ENCODE measurements at places on chromosomes 5 and 9. TPM values are rescaled to one million over a fixed set of nuclear protein-coding genes. Genes with fewer than 3 reads are reported as not detected.

STKLD1 gene
- total RNA-seq: 3.9 TPM

SV2C gene
- 0.59 TPM for total RNA-seq

C5orf63 gene
- total RNA-seq: 5.6 TPM

IARS1 gene
- 111 TPM for total RNA-seq

STPG3 gene
- total RNA-seq: not detected

DMRTA1 gene
- 1.6 TPM for total RNA-seq

TCF7 gene
- 6.6 TPM for total RNA-seq

ZSWIM6 gene
- total RNA-seq: 10.2 TPM

OR13C2 gene
- total RNA-seq: not detected

ASS1 gene
- 167 TPM for total RNA-seq

PTPRD gene
- 2.9 TPM for total RNA-seq

AIF1L gene
- total RNA-seq: 12.5 TPM

FOXD4L3 gene
- not detected for total RNA-seq

TAF11L10 gene
- not detected for total RNA-seq

ORM1 gene
- 8.3 TPM for total RNA-seq

PCDHGB4 gene
- total RNA-seq: 5.3 TPM

DNA sequence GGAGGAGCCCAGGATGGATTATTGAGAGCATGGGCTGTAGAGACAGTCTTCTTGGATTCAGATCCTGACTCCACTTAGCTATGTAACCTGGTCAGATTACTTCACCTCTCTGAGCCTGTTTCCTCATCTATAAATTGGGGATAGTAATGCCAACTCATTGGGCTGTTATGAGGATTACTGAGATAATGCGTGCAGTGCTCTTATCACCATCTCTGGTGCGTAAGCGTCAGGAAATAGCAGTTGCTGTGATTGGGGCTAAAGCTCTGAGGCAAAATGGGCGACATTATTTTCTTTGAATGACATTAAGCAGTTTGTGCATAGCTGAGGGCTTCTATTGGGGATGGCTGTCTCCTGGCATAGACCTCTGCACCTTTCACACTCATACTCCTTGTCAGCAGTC is 995 bp upstream of the MSMP start:
- no peaks in the 10 kb centered on the region for H3K36me3 ChIP-seq
- H3K4me1 ChIP-seq: peaks cover 15% of the 10 kb centered on the region
- H3K27me3 ChIP-seq: no peaks in the 10 kb centered on the region
- no peak overlapping the region for H3K4me3 ChIP-seq
- DNase-seq: no peak
- no peak overlapping the region for H3K27ac ChIP-seq

- no peak overlapping the region for H3K4me3 ChIP-seq
- no peaks in the 10 kb centered on the region for H3K36me3 ChIP-seq
- DNase-seq: no peak
- H3K27ac ChIP-seq: no peak overlapping the region
- no peaks in the 10 kb centered on the region for H3K4me1 ChIP-seq
- H3K27me3 ChIP-seq: no peaks in the 10 kb centered on the region
These were observed 250.8 kb downstream of the MAT2B start for GRCh38 chr5:163756170-163756569.

DNA sequence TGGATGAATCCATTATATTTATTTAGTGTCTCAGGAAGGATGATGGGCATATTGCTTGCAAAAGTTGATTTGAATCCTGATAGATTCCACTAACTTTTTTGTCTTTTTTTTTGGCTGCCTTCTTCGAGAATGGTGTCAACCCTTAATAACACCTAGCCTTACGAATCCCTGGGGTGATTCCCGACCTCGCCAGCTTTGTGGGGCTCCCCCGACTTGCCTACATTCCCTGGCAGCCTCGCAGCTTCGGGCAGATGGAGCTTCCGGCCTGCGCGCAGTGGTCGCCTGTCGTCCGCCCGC is 366 bp upstream of the DOCK8 start:
- peaks cover 3% of the 10 kb centered on the region for H3K4me1 ChIP-seq
- peak overlapping the region; percentile 81 for H3K4me3 ChIP-seq
- H3K36me3 ChIP-seq: no peaks in the 10 kb centered on the region
- H3K27me3 ChIP-seq: no peaks in the 10 kb centered on the region

GRCh38 chr5:147162740-147163139 is 72.1 kb upstream of the STK32A start:
- no peak overlapping the region for H3K27ac ChIP-seq
- H3K36me3 ChIP-seq: no peaks in the 10 kb centered on the region
- no peaks in the 10 kb centered on the region for H3K4me1 ChIP-seq
- no peak overlapping the region for H3K4me3 ChIP-seq
- no peak for DNase-seq
- H3K27me3 ChIP-seq: no peaks in the 10 kb centered on the region

GRCh38 chr5:65967288-65968066 is 41.1 kb downstream of the ERBIN start:
- H3K4me3 ChIP-seq: no peak overlapping the region
- H3K36me3 ChIP-seq: no peaks in the 10 kb centered on the region
- H3K27ac ChIP-seq: no peak overlapping the region
- DNase-seq: no peak

DNA sequence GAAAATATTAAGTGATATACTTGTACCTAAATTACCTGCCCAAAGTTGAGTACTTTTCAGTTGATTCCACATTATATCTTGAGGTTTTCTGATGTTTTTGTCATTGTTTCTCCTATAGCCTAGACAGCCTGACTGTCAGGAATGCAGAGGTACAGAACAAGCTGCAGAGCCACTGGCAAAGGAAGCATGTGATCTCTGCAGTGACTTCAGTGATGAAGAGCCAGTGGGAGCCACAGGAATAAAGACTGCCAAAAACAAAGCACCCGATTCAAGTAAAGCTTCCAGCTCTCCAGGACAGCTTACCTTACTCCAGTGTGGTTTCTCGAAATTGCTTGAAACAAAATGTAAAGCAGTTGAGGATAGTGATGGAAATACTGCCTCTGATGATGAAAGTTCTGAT is 96.3 kb downstream of the ERCC6L2 start:
- H3K27ac ChIP-seq: no peak overlapping the region
- H3K36me3 ChIP-seq: peaks cover 5% of the 10 kb centered on the region
- no peak for DNase-seq
- no peaks in the 10 kb centered on the region for H3K4me1 ChIP-seq
- no peaks in the 10 kb centered on the region for H3K27me3 ChIP-seq
- H3K4me3 ChIP-seq: no peak overlapping the region

- no peaks in the 10 kb centered on the region for H3K4me1 ChIP-seq
- H3K27ac ChIP-seq: no peak overlapping the region
- no peak for DNase-seq
- no peaks in the 10 kb centered on the region for H3K36me3 ChIP-seq
- H3K4me3 ChIP-seq: no peak overlapping the region
These were observed 70.5 kb upstream of the ERBIN start for GRCh38 chr5:65855766-65856315.

- H3K4me1 ChIP-seq: no peaks in the 10 kb centered on the region
- H3K27ac ChIP-seq: peak overlapping the region; percentile 13
- no peaks in the 10 kb centered on the region for H3K27me3 ChIP-seq
These were observed 499.5 kb upstream of the KLF4 start for GRCh38 chr9:107989099-107989498.

DNA sequence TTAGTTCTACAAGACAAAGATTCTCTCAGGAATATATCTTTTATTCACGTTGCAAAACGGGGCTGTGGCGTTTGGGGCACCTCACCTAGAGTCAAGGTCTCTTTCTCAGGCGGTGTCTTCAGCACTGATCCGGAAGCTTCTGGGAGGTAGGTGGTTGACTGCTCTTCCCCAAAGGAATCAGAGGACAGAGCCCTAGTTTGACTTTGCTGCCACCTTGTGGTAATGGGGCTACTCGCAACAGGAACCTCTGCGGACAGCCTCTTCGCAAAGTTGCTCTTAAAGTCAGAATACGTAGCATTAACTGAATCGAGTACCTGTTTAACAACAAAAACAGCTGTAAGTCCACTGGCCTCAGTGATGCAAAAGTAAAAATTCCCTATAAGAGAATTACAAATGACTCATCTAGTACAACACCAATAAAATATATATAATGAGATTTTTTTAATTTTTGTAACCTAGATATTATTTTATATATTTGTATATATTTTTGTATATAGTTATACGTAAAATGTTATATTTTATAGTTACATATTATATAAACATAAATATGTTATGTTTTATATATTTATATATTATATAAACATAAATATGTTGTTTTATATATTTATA is 13.3 kb upstream of the GPX8 start:
- peak; percentile 67 for DNase-seq
- H3K36me3 ChIP-seq: no peaks in the 10 kb centered on the region
- H3K27ac ChIP-seq: no peak overlapping the region
- H3K4me3 ChIP-seq: no peak overlapping the region

- DNase-seq: no peak
- no peaks in the 10 kb centered on the region for H3K4me1 ChIP-seq
- no peak overlapping the region for H3K4me3 ChIP-seq
- no peaks in the 10 kb centered on the region for H3K27me3 ChIP-seq
These were observed 50.2 kb downstream of the SLC1A1 start for GRCh38 chr9:4540425-4540824.

- H3K36me3 ChIP-seq: no peaks in the 10 kb centered on the region
- no peaks in the 10 kb centered on the region for H3K27me3 ChIP-seq
- no peak for DNase-seq
- no peaks in the 10 kb centered on the region for H3K4me1 ChIP-seq
- no peak overlapping the region for H3K4me3 ChIP-seq
These were observed 195.6 kb downstream of the ELAVL2 start for GRCh38 chr9:23630488-23630887.

DNA sequence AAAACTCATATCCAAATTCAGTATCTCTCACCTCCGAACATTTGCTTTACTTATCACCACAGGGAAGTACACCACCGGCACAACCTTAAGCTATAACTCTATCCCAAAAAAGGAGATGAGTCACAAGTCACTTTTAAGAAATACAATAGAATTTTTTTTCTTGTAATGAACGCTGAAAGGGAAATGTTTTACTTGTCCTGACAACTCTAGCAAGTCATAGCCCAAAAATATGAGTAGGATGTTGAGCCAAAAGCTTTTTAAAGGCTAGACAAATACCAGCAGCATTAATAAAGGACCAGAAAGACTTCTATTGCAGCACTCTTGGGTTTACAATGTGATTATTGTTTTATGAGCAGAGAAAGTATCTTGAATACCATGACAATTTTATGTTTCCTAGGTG is 147.3 kb upstream of the FST start:
- H3K4me3 ChIP-seq: no peak overlapping the region
- H3K36me3 ChIP-seq: no peaks in the 10 kb centered on the region
- no peak for DNase-seq
- peak overlapping the region; percentile 75 for H3K27ac ChIP-seq

GRCh38 chr5:116097301-116097700 is 12.5 kb downstream of the COMMD10 start:
- no peak for DNase-seq
- no peaks in the 10 kb centered on the region for H3K27me3 ChIP-seq
- no peak overlapping the region for H3K27ac ChIP-seq
- no peaks in the 10 kb centered on the region for H3K4me1 ChIP-seq
- H3K36me3 ChIP-seq: peaks cover 15% of the 10 kb centered on the region
- no peak overlapping the region for H3K4me3 ChIP-seq

DNA sequence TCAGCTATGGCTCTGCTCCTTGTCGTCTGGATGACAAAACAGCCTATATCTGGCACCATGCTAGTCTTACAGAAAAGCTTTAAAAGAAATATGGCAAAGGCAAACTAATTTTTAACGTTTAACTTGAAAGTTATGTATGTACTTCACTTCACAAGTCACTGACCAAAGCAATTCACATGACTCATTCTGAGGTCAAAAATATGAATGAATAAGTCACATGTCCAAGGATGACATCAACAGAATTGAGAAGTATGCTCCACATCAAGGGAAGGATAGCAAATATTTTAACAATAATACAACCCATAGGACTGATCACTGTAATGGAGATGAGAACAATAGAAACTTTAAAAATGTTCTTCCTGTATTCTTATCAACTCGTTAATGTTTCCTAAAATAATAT is 1072.6 kb upstream of the NUDT12 start:
- H3K27ac ChIP-seq: no peak overlapping the region
- DNase-seq: no peak
- H3K4me3 ChIP-seq: no peak overlapping the region
- no peaks in the 10 kb centered on the region for H3K4me1 ChIP-seq
- no peaks in the 10 kb centered on the region for H3K36me3 ChIP-seq

GRCh38 chr5:134000696-134001453 is 3.9 kb downstream of the VDAC1 start:
- H3K27ac ChIP-seq: peak overlapping the region; percentile 8
- DNase-seq: no peak
- no peak overlapping the region for H3K4me3 ChIP-seq
- H3K27me3 ChIP-seq: no peaks in the 10 kb centered on the region
- no peaks in the 10 kb centered on the region for H3K36me3 ChIP-seq
- H3K4me1 ChIP-seq: peaks cover 24% of the 10 kb centered on the region

- no peak overlapping the region for H3K4me3 ChIP-seq
- no peaks in the 10 kb centered on the region for H3K4me1 ChIP-seq
- H3K27ac ChIP-seq: no peak overlapping the region
- no peak for DNase-seq
- H3K36me3 ChIP-seq: no peaks in the 10 kb centered on the region
- H3K27me3 ChIP-seq: no peaks in the 10 kb centered on the region
These were observed 264.7 kb downstream of the ACTL7B start for GRCh38 chr9:108591121-108591520.

- DNase-seq: no peak
- H3K4me1 ChIP-seq: no peaks in the 10 kb centered on the region
- H3K27ac ChIP-seq: no peak overlapping the region
- peak overlapping the region; percentile 31 for H3K4me3 ChIP-seq
These were observed 29.8 kb upstream of the FBP1 start for GRCh38 chr9:94668928-94669729.

- no peak overlapping the region for H3K4me3 ChIP-seq
- no peaks in the 10 kb centered on the region for H3K36me3 ChIP-seq
- DNase-seq: no peak
- no peak overlapping the region for H3K27ac ChIP-seq
- no peaks in the 10 kb centered on the region for H3K27me3 ChIP-seq
- H3K4me1 ChIP-seq: no peaks in the 10 kb centered on the region
These were observed 193.3 kb downstream of the SMARCA2 start for GRCh38 chr9:2208465-2208864.

- no peaks in the 10 kb centered on the region for H3K4me1 ChIP-seq
- DNase-seq: no peak
- no peaks in the 10 kb centered on the region for H3K27me3 ChIP-seq
- no peaks in the 10 kb centered on the region for H3K36me3 ChIP-seq
- no peak overlapping the region for H3K4me3 ChIP-seq
These were observed 40.3 kb upstream of the GNE start for GRCh38 chr9:36298566-36298965.

GRCh38 chr5:144457160-144457559 is 286.5 kb downstream of the KCTD16 start:
- H3K27ac ChIP-seq: no peak overlapping the region
- no peak overlapping the region for H3K4me3 ChIP-seq
- no peaks in the 10 kb centered on the region for H3K4me1 ChIP-seq
- H3K36me3 ChIP-seq: no peaks in the 10 kb centered on the region
- H3K27me3 ChIP-seq: no peaks in the 10 kb centered on the region

DNA sequence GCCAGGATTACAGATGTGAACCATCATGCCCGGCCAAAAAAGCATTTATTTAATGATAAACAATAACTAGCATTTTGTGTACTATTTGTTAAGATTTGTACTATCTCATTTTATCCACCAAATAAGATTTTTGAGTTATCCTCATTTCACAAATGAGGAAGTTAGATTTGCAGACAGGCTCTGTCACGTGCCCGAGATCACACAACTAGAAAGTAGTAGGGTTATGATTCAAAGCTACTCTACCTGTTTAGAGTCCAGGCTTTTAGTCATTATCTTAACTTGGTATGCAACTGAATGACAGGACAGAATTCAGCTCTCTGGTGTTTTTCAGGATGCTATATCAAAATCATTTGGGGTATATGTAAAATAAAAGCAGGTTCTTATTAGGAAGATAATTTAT is 20.5 kb downstream of the RANBP17 start:
- no peaks in the 10 kb centered on the region for H3K27me3 ChIP-seq
- no peaks in the 10 kb centered on the region for H3K36me3 ChIP-seq
- H3K4me1 ChIP-seq: no peaks in the 10 kb centered on the region
- H3K27ac ChIP-seq: no peak overlapping the region
